Breast epithelium (tissue), 4 donors: ENCODE measurements at places on chromosomes 6 and 20.

DNA sequence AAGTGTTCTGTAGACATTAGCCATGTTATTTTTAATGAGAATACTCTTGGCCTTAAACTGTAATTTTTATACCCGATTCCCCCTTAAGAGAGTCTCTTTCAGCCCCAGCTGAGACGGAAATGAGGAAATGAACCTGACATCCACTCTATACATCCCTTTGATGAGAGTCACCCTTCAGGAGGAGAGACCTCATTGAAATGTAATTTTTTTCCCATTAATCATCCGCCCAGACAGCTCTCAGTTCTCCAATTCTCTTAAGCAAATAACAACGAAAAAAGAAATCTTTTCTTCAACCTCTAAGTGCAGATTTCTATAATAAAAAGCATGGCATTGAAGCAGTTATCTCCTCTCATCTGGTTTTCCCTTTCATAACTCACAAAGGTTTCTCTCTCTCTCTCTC is 243.8 kb upstream of the PMEPA1 start:
- DNase-seq, result no peak

- DNase-seq, result no peak
Observed at GRCh38 chr6:8562125-8562524, 126.8 kb upstream of the SLC35B3 start.

GRCh38 chr20:20367575-20368417 is at the start of gene INSM1:
Gene INSM1, plus strand, starts transcription at chr20:20368104. Its CDS starts 164 bp downstream, at chr20:20368268.
- DNase-seq, result no peak

DNA sequence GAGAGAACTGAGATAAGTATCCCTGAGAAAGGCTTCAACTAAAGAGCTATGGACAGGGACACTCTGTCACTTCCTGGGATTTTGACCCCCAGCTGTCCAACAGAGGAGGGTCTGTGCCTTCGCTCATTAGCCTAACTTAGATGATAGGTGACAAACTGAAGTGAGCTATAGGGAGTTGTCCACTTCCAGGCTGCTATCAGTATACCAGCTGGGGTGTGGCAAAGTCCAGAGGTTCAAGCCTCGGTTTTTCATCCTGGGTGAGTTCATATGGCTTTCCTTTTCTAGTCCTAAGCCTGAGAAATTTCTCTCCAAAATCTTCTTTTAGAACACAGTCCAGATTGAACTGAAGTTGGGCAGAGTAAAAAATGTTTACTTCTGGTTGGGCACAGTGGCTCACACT is 5.9 kb upstream of the PAQR8 start:
- DNase-seq, result no peak

DNA sequence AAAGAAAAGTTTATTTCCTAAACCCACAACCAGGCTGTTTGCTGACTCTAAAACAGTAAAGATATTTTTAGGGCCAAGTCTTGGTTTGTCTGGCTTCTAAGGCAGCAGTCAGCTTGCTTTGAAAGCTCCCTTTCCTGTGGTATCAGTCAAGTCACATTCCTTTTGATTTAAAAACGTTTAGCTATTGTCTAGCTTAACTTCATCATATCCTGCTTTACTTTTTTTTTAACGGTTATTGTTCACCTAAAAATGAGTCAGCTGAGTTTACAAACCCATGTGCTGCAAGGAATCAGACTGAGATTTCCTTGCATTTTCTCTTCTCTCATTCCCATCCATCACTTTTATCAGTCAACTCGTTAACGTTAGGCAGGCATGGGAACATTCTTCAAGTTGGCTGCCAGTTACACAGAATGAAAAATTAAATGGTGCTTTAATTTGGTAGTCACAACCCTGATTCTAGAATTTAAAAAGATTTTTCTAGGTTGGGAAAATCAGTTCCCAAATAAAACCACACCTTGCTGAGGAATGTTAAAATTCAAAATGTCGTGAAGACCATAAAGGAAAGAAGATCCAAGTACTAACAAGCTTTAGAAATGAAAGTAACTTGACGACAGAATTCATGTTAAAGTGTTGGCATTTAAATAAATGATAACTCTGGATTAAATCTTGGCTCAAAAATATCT is 45.9 kb downstream of the ELOVL5 start:
- DNase-seq, result no peak

DNA sequence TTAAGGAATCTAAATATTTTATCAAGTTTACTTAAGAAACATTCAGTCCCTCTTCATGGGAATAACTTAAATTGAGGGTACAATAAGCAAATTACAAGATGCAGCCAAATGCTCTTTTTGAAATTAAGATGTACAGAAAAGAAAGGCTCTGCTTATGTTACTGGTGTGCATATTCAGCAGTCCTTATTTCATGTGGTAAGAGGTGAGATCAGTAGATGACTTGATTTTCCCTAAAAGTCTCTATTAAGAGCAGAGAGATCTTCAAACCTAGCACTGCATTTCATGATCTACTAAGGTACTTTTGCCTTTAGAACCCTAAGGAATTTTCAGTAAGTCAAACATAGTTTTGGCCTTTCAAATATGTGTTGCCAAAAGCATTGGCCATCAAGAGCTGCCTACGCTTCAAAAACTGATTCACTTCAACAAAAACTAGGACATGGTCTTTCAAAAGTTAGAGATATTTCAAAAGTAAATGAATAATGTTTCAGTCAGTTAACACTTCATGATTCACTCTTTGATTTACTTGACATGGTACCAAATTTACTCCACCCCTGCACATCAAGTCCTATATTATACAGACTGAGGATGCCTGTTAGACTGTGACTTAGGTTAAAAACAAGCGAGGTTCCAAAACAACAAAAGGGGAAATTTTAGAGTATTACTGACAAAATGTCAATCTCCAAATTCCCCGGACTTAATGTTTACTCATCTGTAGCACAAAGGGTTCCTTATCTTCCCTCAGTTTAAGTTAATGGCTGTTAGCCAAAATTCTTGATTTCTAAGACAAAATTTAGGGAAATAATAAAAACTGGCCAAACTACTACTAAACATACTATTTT is 19.2 kb downstream of the C6orf62 start:
- DNase-seq, result no peak

DNA sequence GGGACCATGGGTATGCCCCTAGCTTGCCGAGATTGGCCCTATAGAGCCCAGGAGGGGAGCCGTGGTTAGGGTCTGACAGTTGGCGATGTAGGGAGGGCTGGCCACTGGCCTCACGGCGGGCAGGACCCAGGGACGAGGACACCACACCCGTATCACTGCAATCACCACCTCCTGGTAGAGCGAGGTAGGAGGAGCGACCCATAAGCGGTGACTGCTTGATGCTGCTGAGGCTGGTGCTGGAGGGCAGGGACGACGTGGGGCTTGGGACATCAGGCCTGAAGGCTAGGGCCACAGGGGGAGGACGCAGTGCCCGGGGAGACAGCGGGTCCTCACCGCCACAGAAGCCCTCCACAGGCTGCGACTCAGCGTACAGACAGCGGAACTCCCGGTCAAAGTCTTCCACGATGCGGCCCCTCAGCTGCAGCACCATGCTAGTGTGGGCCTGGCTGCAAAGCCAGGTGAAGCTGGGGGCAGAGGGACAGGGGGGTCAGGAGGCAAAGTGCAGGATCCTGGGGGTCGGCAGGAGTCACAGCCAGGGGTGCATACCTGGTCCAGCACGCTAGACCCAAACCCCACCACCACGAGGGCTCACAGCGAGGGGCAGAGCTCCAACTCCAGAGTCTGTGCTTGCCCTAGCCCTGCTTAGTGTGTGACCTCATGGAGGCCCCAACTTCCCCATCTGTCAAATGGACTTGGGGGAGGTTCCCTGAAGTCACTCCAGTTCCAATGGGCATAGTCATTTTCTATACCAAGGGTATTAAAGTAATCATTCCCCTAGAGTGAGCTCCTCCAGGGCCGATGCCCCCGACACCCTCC is 3.1 kb upstream of the EIF6 start:
- no peak for DNase-seq

DNA sequence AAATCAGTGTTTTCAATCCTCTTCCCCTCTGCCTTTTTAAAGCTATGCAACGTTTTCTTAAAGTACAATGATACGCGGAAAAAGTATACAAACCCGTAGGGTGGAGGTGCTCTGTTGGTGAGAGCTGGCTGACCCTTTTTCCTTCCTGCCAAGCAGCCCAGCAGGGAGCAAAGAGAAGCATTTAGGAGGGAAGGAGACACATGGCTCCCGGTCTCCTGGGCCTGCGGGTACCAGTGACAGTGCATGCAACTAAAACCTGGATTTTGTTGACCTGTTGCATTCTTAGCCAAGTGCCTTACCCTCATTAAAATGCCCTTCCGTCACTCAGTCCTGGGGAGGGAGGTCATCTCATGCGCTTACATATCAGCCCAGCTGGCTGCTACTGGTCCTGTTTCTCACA is 87.2 kb downstream of the SLX4IP start:
- no peak for DNase-seq

GRCh38 chr20:33296206-33296605 is 13.2 kb downstream of the BPIFB1 start:
- no peak for DNase-seq

DNA sequence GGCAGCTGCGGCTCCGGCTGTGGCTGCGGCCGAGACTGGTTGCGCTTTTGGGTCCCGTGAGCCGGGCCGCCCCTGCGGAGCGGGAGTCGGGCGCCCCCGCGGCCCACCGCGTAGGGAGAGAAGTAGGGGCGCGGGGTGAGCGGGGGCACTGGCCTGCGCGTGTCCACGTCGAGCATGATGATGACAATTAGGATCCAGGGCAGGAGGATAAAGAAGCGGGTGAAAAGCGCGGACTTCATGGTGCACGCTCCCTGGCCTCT is 739 bp downstream of the B3GAT2 start:
- DNase-seq, result no peak

- DNase-seq, result no peak
Observed at GRCh38 chr20:9294041-9294440, 220.3 kb upstream of the LAMP5 start.

DNA sequence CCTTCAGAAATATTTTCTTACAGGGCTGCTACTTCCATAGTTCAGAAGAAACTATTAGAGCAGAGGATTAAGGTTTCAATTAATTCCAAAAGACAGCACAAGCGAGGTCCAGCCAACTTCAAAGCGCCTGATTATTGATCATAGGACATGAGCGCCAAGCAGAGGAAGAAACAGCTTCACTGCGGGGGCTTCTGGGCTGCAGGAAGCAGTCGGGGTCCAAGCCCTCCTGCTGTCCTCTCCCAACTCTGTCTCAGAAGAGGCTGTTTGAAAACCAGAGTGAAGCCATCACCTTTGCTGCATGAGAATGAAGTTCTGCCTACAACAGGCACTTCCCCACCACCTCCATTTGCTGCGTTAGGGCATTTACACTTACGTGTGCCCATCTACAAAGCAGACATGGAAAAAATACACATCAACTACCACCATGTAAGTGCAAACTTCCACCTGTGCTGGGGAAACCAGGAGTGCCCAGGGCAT is 23.9 kb downstream of the SUMO4 start:
- DNase-seq, result no peak

DNA sequence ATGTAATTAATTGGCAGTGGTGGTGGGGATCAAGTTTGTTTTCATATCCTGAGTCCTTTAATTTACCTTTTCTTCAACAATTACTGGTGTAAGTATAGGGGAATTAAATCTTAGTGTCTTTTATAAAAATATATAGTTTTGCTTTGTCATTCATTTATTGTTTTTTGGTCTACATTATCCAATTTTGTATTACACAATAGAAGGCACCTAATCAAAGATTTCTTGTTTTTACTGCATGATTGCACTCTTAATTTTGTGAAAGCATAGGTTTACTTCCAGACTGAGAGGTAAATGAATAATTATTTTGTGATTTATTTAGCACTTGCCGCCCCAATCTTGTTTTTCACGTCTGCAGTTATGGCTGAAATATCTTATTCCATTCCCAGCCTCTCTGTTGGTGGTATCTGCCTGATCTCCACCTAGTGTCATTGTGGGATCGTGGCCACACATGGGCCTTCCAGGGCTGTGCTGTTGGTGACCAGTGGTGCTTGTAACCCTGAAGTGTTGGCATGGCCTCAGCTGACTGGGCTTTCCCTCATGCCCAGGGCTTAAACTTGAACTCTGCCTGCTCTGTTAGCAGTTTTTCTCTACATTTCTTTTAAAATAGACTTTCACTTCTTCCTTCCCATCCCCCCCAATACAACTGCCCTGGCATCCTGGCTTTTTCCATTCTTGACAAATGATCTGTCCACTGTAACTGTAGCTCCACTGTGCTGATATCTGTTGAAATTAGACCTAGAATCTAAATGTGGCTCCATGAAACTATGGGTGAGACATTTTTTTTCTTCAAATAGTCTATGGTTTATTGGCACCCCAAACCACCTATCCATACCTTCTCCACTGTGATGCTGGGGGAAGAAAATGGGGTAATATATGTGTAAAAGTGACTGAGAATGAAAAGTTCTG is 24.8 kb downstream of the E2F3 start:
- no peak for DNase-seq

DNA sequence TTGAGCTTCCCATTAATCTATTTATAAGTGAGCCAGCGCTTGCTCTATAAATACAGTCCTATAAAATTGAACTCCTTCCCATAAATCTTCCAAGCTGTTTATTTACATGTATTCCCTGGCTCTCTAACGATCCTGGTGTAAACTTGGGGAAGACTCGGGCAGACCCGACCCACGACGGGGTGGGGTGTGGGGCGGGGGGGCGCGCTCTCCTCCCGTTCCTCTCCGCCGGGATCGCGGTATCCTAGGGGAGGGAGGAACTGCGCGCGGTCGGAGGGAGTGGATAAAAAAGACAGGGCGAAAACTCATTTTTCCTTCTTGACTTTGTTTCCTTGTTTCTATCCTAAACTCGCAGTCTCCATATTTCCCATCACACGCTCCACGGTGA is 31.1 kb downstream of the TFAP2B start:
- DNase-seq, result no peak

- no peak for DNase-seq
Observed at GRCh38 chr6:43927532-43928210, 157.7 kb downstream of the VEGFA start.

DNA sequence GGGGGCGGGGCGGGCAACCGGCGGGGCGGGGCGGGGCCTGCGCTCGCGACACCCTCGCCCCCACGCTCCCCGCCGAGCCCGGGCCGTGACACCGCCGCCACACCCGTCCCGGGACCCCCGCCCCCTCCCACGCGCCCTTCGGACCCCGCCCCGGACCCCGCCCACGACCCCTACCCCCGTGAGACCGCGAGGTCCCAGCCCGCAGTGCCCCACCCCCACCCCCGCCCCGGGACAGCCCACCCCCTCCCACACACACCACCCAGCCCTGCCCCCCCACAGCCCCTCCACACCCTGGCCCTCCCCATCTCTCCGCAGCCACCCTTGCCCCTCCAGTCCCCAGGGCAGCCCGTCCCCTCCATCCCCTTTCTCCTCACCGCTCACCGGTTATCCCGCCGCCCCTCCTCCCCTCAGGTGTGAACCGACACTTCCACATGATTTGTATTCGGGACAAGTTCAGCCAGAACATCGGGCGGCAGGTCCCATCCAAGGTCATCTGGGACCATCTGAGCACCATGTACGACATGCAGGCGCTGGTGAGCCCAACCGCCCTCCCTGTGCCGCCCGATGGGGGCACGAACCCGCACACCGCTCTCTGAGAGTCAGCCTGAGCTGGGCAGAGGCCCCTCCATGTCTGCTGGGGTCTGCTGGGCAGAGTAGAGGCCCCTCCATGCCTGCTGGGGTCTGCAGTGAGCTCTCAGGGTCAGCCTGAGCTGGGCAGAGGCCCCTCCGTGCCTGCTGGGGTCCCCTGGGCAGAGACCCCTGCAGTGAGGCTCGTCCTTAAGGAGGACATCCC is 622 bp downstream of the MRGBP start:
- DNase-seq, result no peak
